ENCODE measurements at places on chromosomes 5 and 9.

DNA sequence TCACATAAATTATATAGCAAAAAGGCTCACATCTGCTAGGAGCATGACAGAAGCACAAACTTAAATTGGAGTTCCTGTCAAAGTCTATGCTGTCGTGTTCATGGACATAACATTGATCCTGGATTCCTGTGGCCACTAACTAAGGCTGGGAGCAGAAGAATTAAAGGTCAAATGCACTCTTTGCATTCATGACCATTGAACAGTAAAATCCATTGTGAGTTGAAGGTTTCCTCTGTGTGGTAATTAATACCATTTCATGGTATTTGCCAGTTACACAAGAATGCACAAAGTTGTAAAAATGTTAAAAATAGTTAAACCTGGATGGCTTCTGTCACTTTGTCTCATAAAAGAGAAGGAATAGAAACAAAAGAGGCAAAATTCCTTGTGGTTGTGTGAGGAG lies 242.6 kb downstream of the NPR3 start:
- no peak for DNase-seq

DNA sequence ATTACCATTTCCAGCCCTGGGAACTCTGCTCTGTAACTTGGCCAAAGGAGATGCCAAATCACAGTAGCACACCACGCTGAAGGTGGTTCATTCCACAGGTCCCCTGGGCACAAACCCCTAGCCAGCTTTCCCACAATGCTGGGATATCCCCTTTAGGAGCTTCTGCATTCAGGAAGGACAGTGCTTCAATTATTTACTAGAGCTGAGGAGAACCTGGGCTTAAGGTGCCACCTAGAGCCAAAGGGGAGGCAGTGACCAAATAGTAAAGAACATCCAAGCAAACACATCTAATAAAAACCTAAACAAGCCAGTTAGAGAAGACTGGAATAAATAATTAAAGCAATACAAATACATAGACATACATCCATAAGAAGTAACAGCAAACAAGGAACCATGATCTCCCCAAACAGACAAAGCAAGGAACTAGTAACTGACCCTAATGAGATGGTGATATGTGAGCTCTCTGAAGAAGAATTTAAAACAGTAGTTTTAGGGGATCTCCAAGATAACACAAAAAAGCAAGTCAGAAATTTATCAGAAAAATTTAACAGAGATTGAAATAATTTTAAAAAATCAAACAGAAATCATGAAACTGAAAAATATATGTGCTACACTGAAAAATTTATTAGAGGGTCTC lies 14.6 kb downstream of the KIF4B start:
- DNase-seq, result no peak

GRCh38 chr5:77145666-77146065 lies 58.6 kb upstream of the ZBED3 start:
- no peak for DNase-seq

DNA sequence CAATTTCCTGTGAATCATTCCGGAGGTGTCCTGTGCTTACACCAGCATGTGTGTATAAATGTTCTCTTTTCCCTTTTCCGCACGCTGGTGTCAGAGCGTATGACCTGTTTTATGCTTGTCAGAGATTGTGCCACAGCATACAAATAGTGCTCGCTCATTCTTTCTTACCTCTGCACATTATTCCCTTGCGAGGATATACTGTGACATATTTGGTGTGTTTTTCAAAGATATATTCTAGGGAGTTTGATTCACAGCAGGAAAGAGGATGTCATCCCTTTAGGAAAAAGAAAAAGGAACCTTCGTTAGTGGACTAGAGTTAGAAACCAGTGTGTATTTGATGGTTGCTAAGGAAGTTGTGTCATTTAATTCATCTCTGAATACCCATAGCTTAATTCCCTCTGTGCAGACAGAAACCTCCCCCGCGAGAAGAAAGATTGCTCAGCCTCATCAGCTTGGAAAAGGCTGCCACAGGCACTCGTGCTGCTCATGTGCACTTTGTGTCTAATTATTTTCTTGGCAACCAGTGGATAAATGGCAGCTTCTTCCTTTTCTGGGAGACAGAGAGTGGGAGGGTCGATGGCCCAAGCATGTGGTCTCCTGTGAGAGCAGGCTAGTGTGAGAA lies 14.7 kb upstream of the CCIN start:
- DNase-seq, result no peak

DNA sequence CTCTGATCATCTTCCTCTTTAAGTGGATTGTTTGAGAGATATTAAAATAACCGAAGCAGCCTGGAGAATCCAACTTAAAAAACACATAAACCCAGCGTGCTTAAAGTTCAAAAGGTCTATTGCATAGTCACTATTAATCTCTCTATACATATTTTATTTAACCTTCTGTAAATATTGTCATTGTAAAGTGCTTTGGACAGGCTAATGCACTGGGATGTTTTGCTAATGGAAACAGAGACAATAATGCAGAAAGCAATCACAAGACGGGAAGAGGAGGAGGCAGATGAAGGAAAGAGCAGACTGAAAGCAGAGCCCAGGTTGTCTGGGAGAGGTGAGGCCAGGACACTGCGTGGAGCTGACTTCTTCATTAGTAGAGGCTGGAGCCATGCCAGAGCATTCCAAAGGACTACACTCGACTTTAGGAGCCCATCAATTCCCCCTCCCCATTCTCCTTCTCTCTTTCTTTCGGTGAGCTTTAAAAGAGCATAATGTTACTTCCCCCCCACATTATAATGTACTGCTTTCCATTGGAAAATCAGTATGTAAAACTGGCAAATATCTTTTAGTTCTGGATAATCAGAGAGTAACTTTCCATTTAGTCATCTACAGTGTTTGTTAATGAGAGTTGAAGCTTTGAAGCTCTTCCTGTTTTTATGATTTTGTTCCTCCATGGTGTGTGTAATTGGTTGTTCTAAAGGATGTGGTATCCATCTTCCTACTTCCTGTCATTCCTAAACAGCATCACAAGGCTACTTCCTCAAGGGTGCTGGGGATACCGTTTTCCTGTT lies 307.3 kb upstream of the MPDZ start:
- DNase-seq, result no peak

DNA sequence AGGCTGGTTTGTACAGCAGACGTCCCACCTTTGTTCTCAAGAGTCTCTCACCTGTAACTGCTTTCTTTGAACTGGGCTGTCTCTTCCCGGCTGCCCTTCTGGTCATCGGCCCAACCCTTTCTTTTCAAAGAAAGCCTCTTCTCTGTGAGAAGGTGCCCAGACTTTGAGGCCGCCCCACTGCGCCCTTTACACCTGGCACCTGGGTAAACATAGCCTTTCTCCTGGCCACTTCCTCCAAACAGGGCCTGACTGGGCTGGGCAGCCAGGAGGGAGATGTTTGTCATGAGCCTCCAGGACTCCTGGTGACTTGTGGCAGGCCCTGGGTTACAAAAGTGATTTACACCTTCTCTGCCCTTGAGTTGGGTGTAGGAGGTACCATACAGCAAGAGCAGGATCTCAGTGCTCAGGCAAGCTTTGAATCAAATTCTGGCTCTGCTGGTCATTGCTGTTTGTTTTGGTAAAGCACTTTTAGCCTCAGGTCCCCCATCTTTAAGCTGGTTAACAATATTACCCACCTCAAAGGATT lies 127.2 kb upstream of the CXCL14 start:
- no peak for DNase-seq

GRCh38 chr9:93149361-93149760 lies 15.3 kb upstream of the NINJ1 start:
- DNase-seq, result no peak

GRCh38 chr9:118439441-118439840 lies 735.2 kb downstream of the TLR4 start:
- no peak for DNase-seq

GRCh38 chr9:5910413-5911057 lies 19.8 kb downstream of the MLANA start:
- DNase-seq, result no peak

DNA sequence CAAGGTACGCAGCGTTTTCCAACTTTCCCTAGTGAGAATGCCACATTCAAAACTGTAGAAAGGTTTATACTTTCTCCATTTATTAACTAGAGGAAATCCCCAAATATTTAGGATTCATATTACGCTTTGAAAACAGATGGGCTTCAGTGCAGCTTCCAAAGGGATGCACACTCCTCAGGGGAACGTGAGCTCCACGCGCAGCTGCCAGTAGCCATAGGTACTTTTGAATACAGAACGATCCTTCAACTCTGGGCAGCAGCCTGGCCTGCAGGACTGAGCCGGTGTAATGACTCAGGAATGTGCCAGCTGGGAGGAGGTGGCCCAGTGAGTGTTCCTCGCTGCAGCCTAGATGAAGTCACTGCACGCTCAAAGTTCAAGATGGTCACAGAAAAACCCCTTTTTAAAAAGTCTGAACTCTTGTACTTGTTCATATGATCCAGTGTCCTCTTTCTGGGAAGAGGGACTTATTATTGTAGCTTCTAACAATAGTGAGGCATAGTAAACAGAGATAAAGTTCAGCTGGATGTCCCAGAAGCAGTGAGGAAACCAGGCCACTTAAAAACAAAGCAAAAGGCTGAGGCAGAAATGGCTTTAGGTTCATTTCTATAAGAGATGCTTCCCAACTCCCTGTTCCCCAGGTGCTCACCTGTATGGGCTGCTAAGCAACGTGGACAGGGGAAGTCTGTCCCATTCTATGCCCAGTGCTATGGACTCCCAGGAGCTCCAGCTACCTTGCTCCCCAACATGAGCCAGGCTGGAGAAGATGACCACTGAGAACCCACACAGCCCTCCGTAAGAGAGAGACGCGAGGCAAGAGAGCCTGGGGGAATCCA lies 130.0 kb downstream of the LHFPL2 start:
- no peak for DNase-seq

GRCh38 chr9:99406939-99407338 lies 184.9 kb downstream of the SEC61B start:
- DNase-seq, result no peak

GRCh38 chr5:176642675-176643490 lies 4.4 kb upstream of the TSPAN17 start:
- no peak for DNase-seq

- no peak for DNase-seq
These were observed 1.0 kb upstream of the F2R start for GRCh38 chr5:76714751-76715485.

DNA sequence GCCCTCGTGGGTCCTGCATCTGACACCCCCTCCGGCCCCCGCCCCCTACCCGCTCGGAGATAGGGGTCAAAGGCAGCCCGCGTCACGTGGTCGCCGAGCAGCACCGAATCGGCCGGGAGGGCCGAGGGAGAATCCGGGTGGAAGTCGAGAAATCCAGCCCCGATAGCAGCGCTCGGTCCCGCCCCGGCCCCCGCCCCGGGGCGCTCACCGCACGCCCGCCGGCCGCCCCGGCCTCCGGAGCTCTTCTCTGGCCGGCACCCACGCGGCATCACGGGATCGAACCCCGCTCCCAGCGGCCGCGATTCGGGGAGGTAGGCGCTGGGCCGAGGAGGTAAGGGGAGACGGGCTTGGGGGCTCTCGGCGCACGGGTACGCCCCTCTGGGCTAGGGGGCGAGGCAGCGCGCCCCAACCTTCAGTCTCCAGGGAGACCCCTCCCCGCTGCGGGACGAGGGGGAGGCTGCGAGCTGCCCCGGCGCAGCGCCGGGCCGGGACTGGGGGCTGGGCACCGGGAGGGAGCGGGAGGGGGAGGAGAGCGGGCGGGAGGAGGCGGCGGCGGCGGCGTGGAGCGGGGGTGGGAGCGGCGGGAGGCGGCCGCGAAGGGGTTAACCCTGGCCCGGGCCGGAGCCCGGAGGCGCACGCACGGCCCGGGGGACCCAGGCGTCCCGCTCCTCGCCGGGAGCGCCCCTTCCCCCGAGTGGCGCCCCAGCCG lies 22.1 kb upstream of the NDST1 start:
- peak; percentile 26 for DNase-seq

- no peak for DNase-seq
These were observed 142.1 kb upstream of the DAB2 start for GRCh38 chr5:39566891-39567290.

DNA sequence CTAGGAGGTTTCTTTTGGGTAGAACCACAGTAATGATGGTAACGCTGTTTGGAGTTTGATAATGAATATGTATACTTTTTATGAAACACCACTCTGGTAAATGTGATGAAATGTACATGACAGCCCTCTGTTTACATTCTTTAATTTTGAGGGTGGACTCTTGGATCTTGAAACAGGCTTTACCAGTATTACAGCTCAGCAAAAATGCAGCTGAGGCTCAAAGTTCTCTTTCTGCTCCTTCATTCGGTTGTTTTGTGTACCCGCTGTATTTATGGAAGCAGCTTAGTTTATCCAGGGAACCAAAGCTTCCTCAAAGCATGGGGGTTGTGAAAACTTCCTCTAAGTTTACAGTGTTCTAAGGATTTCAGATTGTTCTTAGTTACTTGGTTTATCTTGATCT lies 11.1 kb downstream of the GAPVD1 start:
- no peak for DNase-seq

DNA sequence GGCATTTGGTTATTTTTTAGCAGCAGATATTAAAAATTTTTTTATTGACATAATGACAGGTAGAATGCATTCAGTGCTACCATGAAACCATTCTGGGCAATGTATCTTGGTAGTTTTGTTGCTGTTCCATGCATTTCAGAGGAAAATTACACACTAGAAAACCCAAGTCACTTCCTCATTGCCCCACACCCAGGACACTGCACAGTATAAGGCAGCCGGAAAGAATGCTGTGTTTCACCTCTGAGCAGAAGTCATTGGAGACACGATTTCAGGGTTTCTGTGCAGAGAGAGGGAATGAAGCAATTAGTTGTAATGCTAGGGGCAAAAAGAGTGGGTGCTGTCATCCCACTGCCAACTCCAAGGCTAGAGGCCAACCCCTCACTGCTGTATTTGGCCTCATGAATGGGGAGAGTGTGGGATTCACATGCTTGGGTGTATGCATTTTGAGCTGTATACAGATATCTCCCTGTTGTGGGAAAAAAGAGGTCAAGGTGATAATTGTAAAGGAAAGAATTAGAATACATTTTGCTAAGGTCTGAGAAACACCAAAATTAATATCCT lies 290.5 kb downstream of the BNC2 start:
- no peak for DNase-seq

- peak; percentile 58 for DNase-seq
These were observed 68.2 kb upstream of the TNFAIP8 start for GRCh38 chr5:119287547-119288111.

DNA sequence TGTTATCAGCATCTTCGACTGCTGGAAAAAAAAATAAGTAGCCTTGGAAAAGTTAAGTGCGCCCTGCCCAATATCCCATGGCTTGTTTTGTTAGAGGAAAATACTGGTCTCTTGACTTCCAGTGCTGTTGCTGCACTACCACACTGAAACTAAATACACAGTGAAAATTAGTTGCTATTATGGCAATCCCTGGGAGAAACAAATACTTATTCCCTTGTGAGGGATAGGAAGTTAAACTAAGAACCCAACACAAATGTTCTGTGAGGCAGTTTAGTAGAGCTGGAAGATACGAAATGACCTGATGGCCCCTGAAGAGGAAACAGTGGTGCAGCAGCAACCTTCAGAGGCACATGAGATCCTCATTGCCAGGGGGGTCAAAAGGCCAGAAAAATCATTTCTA lies 164.0 kb downstream of the ARL15 start:
- no peak for DNase-seq

DNA sequence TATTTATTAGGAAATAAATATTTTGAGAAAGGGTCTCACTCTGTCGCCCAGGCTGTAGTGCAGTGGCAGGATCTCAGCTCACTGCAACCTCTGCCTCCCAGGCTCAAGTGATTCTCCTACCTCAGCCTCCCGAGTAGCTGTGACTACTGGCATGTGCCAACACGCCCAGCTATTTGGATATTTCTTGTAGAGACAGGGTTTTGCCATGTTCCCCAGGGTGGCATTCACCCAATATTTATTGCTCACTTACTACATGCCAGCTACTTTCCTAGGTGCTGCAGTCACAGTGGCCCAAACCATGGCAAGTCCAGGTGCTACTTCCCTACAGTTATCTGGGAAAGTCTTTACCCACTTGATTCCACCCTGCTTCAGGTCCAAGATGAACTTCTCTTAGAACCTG lies 8.3 kb upstream of the MED7 start:
- DNase-seq, result no peak

All from activated CD4-positive, alpha-beta T cell treated with anti-CD3 and anti-CD28 coated beads for 4 hours (primary cell).